ENCODE measurements at places on chromosomes 5 and 9. TPM values are rescaled to one million over a fixed set of nuclear protein-coding genes. Genes with fewer than 3 reads are reported as not detected.

TMEM252 gene
- not detected for total RNA-seq

BAAT gene
- not detected for total RNA-seq

DNA sequence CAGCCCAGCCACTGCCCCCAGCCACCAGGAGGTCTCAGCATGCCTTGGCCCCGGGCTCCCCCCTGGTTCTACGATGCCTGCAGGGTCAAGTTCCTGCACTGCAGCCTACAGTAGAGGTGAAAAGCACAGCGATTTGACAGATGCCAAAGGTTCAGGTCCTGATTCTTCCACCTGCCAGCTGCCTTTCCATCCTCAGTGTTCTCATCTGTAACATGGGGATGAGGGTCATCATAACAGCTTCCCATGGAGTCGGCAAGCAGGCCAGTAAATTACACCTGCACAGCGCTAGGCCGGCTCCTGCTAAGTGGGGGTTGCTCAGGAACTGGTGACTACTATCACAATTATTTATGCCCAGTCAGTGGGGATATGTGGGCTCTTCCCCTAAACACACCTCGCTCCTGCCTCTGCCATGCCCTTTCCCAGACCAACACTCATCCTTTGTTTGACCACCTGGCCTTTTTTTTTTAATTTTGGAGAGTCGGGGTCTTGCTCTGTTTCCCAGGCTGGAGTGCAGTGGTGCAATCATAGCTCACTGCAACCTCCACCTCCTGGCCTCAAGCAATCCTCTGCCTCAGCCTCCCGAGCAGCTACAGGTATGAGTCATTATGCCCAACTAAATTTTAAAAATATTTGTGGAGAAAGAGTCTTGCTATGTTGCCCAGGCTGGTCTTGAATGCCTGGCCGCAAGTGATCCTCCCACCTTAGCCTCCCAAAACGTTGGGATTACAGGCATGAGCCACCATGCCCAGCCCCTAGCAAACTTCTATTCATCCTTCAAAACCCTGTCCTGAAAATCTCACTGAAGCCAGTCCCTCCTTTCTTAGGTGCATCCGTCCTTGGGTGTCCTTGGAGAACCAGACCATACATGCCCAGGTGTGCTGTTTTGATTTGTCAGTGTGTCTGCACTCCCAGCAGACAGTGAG, 6.4 kb downstream of the ENG start:
- no peak overlapping the region for H3K27ac ChIP-seq
- no peaks in the 10 kb centered on the region for H3K36me3 ChIP-seq
- no peaks in the 10 kb centered on the region for H3K27me3 ChIP-seq

- H3K4me1 ChIP-seq, result no peaks in the 10 kb centered on the region
- H3K27ac ChIP-seq, result no peak overlapping the region
- no peak overlapping the region for H3K4me3 ChIP-seq
- H3K36me3 ChIP-seq, result no peaks in the 10 kb centered on the region
Measured at GRCh38 chr5:15116996-15117395, 245.4 kb upstream of the ANKH start.

DNA sequence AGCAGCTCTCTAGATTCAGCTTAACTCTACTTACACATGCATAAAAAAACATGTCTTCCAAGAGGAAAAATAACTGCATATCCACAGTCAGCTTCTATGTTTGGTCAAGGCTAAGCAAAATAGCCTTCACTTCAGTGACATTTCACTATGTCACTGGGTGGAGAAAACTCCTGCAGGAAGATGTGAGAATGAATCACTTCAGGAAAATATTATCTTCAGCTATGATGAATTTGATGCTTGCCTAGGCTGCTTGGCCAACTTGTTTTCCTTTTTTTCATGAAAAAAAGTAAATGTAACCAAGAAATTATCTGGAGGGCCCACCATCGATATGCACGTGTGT, 143.0 kb upstream of the ZNF608 start:
- H3K4me1 ChIP-seq, result no peaks in the 10 kb centered on the region
- no peak overlapping the region for H3K4me3 ChIP-seq
- H3K27ac ChIP-seq, result no peak overlapping the region
- no peaks in the 10 kb centered on the region for H3K27me3 ChIP-seq

- H3K27me3 ChIP-seq, result no peaks in the 10 kb centered on the region
- H3K36me3 ChIP-seq, result no peaks in the 10 kb centered on the region
- no peak overlapping the region for H3K4me3 ChIP-seq
- no peak overlapping the region for H3K27ac ChIP-seq
- DNase-seq, result peak; percentile 20
- H3K4me1 ChIP-seq, result no peaks in the 10 kb centered on the region
Measured at GRCh38 chr5:52895572-52896413, 93.4 kb upstream of the ITGA2 start.

DNA sequence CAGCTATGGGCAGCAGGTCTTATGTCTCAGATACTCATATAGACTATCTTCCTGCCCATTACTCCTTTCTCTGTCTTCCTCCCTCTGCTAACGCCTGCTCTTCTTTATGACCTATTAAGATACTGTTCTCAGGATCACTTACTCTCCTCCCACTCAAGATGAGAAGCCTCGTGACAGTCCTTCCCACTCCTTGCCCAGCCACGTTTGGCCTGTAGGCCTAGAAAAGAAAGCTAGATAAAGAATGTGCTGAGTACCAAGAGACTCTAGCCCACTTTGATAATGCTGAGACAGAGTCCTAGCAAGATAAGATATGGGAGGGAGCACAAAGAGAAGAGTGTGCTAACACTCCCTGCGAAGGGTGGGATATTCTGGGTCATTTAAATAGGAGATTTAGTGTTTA, 6.8 kb upstream of the DENND4C start:
- no peak for DNase-seq
- H3K27ac ChIP-seq, result no peak overlapping the region
- H3K4me1 ChIP-seq, result no peaks in the 10 kb centered on the region
- no peaks in the 10 kb centered on the region for H3K36me3 ChIP-seq
- H3K27me3 ChIP-seq, result no peaks in the 10 kb centered on the region

DNA sequence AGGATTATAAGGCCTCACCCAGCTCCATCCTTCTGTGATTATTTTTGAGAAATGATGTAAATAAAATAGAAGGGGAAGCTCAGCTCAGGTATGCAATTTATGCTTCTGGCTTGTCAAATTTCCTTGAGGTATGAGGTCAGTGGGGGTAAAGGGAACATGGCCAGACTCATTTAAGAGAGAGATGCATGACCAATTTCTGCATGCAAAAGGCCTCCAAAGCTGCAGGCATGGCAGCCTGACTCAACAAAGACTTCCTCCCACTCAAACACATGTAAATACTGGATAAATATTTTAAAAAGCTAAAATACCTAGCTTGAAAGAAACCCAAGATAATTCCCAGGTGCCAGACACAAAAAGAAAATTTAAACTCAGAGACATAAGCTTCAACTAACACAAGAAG, 101.4 kb upstream of the SLC1A3 start:
- no peak overlapping the region for H3K27ac ChIP-seq
- no peak for DNase-seq
- H3K27me3 ChIP-seq, result no peaks in the 10 kb centered on the region
- no peaks in the 10 kb centered on the region for H3K4me1 ChIP-seq
- no peak overlapping the region for H3K4me3 ChIP-seq
- H3K36me3 ChIP-seq, result no peaks in the 10 kb centered on the region

PCSK1 gene
- not detected for total RNA-seq

DNA sequence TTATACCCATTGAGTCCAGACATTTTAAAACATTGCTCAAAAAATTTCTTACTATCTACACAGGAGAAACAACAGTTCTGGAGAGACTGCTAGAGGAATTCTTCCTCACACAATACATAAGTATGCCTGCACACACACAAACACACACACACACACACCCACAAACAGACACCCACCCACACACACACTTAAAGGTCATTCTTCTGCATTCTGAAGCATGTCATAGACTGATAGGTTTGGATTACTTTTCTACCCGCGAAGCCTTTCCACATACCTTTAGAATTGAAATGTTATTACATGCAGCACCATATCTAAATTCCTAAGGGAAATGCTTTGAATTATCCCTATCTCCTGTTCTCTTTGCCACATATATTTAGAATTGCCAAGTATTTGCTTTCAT, 80.2 kb downstream of the FAM174A start:
- H3K4me3 ChIP-seq, result no peak overlapping the region
- no peaks in the 10 kb centered on the region for H3K36me3 ChIP-seq
- peaks cover 2% of the 10 kb centered on the region for H3K27me3 ChIP-seq
- H3K4me1 ChIP-seq, result no peaks in the 10 kb centered on the region

GRCh38 chr5:158600679-158601078, 499.0 kb downstream of the EBF1 start:
- DNase-seq, result no peak
- no peak overlapping the region for H3K4me3 ChIP-seq
- no peaks in the 10 kb centered on the region for H3K36me3 ChIP-seq

PCDHB2 gene
- not detected for total RNA-seq

DNA sequence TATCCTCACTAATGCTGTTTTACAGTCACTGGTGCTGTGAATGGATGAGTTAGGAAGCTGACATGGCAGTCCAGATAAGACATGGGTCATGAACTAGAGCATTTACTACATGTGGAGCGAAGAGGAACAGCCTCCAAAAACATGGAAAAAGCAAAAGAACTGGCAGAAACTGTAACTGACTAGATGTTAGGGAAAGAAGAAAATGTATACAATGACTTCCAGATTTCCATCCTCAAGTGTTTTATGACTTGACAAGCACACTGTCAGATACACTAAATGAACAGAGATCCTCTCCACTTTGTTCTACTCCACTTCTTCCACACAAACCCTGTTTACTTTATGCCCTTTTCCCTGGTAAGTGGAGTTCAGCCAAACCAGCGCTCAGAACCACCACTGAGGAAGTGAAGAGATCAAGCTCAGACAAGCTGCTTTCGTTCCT, 11.5 kb downstream of the HMGCS1 start:
- H3K36me3 ChIP-seq, result peaks cover 20% of the 10 kb centered on the region
- no peaks in the 10 kb centered on the region for H3K27me3 ChIP-seq
- DNase-seq, result no peak
- peaks cover 7% of the 10 kb centered on the region for H3K4me1 ChIP-seq

GRCh38 chr9:89996116-89996515, 391.3 kb downstream of the GADD45G start:
- H3K36me3 ChIP-seq, result no peaks in the 10 kb centered on the region
- H3K27ac ChIP-seq, result no peak overlapping the region
- no peak for DNase-seq
- H3K27me3 ChIP-seq, result no peaks in the 10 kb centered on the region

MELK gene
- 1.3 TPM for total RNA-seq

Data from natural killer cell (primary cell).